CD4-positive, alpha-beta T cell treated with Interleukin-12 subunit alpha and Interleukin-12 subunit beta, for 1 hour (primary cell): ENCODE measurements at places on chromosomes 2 and 18.
A peak's percentile ranks its signal among the peaks of the same experiment; 100 is the strongest.

GRCh38 chr2:111139637-111140317 is 19.1 kb downstream of the BCL2L11 start:
- no peak for DNase-seq

- no peak for DNase-seq
Observed at GRCh38 chr2:54290356-54291025, 34.5 kb upstream of the TSPYL6 start.

DNA sequence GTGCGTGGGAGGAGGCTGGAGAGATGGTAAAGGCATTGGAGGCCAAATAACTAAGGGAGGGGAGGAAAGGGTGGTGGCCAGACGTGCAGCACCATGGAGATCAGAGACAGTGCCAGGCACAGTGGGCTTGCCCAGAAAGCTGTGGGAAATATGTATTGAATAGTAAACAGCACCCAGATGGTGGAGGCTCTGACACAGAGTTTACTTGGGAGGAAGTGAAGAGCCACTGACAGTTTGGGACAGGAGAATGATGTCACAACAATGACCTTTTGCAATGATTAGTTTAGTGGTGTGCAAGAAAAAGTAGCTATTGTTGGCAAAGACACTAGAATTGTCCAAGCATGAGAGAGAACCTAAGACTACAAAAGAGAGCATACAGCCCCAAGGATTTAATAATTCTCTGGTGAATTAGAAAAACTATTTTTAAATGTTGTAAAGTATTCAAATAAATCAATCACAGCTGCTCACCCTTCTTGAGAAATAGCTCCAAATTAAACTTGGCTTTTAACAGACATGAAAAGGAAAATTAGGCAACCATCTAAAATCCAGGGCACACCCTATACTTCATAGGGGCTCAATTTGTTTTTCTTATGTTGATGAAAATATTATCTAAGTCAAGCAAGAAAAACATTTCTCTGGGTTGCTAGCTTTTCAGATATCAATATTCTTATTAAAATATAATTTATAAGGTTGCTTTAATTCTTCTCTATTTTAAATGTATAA is 458.7 kb upstream of the HNRNPA3 start:
- no peak for DNase-seq

DNA sequence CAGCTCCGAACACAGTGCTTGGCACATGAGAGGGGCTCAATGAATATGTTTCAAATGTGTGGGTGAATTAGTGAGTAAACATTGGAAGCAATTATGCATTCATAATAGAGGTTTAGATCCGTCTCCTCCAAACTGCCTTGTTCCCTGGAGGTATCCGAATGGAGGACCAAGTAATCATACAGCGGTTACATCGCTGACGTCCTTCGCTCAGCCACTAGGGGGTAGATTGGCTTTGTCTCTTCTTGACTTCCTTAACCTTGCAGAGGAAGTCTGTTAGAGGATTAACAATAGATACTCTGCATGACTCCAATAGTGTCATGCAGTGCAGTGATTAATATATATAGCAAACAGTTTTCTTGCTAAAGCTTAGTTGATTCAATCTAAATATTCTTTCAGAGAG is 517.0 kb downstream of the PTPRM start:
- no peak for DNase-seq

DNA sequence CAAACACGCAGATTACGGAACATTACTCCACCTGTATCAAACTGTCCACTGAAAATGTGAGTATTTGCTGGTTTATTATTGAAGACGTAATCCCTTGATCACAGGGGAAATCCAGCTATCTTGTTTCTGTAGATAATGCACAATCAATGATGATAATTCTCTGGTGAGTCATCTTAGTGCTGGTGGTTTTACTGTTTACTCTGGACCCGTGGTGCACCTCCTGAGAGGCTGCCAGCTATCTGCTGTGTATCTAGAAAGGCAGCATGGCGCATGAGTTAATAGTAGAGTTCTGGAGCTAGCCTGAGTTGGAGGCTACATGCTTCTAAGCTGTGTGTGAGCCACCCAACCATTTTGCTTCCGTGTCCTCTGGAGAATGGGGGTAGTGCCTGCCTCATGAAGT is 6.5 kb downstream of the NCAPH start:
- peak; percentile 71 for DNase-seq

DNA sequence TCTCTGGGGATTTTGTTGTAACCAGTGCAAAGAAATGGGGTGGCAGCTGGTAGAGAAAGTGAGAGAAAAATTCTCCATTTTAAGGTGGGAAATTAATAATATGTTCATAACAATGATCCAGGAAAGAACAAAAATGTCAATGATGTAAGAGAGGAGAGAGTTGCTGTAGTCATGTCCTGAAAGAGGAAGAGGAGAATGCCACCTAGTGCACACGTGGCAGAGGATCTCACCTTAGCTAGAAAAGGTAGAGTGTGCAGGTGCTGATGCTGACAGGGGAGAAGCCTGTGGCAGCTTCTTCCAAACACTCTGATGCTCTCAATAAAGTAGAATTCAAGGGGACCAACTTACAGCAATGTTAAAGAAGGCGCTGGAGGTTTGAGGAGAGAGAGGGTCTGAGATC is 282.9 kb upstream of the PKDCC start:
- no peak for DNase-seq

DNA sequence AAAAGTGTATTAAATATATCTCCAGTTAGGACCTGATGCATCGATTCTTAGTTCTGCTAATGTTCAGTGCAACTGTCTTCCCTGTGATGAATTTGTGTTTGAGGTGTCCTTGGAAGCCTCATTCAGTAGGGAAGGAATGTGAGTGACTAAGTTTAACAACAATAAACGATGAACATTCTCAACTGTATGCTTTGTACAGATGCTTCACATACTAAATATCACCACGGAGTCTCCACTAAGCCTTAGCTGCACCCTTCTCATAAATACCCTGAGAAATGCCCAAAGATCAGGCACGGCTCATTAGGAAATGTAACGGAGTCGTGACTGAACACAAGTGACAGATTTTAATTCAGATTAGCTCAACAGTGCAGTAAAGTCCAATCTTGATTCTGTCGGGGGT is 24.4 kb upstream of the AGFG1 start:
- DNase-seq = no peak
